Sciatic nerve (tissue), 2 donors: ENCODE measurements at places on chromosomes 3 and 15. TPM values are rescaled to one million over a fixed set of nuclear protein-coding genes. Genes with fewer than 3 reads are reported as not detected.

- DNase-seq: no peak
These were observed 32.6 kb downstream of the APBA2 start for GRCh38 chr15:28918141-28918983.

DNA sequence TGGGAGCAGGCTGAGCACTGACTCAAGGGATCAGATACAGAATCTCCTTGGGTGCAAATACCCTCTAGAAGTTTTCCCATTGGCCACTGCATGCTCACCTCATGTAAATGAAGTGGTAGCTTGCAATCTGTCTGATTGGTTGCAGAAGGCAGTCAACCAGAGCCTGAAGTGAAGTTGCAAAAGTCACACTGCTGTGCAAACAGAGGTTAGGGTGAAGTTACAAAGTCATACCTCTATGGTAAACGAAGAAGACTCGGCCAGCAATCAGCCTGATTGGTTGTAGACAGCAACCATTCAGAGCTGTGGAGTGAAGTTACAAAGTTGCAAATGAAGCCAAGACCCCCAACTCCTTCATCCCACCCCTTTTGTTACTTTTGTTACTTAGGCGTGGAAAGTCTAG lies 27.1 kb downstream of the STARD9 start:
- DNase-seq: no peak

- DNase-seq: no peak
These were observed 203.3 kb downstream of the TP63 start for GRCh38 chr3:189834462-189834861.

GRCh38 chr3:184968115-184968514 lies 156.1 kb downstream of the VPS8 start:
- DNase-seq: no peak

GRCh38 chr3:14243782-14244181 lies 65.2 kb downstream of the LSM3 start:
- DNase-seq: no peak

- no peak for DNase-seq
These were observed 8.7 kb downstream of the KLHDC8B start for GRCh38 chr3:49180116-49180515.

GRCh38 chr3:195139876-195140240 lies 131.1 kb downstream of the XXYLT1 start:
- DNase-seq: no peak

GRCh38 chr3:105367063-105367405 lies 325 bp downstream of the ALCAM start:
- DNase-seq: peak; percentile 65

- no peak for DNase-seq
These were observed 17.1 kb downstream of the ZFAND6 start for GRCh38 chr15:80076321-80077318.

DNA sequence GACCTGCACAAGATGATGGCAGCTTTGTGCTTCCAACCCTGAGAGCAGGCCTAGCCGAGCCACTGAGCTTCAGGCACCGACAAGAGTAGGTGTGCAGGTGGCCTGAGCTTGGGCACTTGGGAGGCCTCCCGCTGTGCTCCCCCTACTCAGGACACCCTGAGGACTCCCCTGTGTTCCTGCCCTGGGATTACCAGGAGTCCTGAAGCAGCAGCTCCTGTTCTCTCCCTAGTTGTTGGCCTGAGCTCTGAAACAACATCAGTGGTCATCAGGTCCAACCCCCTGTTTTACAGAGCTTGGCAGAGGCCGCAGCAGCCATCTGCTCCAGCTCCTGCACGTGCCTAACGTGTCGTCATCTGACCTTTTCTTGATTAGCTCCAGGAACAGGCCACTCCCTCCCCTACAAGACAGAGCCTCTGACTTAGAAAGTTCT lies 8.0 kb upstream of the MESP2 start:
- DNase-seq: peak; percentile 77

DNA sequence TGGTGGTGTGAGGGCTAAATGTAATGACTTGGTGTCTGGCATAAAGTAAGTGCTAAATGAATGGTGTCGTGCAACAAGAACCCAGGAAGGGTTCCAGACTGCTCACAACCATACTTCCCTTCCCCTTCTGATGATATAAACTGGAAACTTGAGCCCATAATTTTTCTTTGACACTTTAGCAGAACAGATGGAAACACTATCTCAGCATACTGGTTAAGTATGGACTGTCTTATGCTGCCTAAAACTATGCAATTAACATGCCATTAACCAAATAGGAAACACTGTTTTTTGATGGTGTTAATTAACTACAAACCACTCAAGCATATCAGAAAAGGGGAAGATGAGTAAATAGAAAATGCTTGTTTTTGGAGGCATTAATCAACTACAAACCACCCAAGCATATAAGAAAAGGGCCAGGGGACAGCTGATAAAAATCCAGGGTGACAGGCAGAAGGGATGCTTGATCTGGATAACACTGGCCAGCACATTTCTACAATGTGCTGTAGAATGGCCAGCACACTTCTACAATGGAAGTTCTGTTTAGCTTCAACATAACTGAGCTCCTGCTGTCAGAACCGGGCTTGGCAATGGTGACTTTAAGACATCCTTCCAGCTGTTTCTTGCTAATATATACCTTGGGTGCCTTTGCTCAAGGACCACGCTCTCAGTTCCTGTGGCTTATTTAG lies 85.5 kb upstream of the FAM3D start:
- DNase-seq: no peak

GRCh38 chr15:94395640-94396039 lies 164.3 kb downstream of the MCTP2 start:
- no peak for DNase-seq

DNA sequence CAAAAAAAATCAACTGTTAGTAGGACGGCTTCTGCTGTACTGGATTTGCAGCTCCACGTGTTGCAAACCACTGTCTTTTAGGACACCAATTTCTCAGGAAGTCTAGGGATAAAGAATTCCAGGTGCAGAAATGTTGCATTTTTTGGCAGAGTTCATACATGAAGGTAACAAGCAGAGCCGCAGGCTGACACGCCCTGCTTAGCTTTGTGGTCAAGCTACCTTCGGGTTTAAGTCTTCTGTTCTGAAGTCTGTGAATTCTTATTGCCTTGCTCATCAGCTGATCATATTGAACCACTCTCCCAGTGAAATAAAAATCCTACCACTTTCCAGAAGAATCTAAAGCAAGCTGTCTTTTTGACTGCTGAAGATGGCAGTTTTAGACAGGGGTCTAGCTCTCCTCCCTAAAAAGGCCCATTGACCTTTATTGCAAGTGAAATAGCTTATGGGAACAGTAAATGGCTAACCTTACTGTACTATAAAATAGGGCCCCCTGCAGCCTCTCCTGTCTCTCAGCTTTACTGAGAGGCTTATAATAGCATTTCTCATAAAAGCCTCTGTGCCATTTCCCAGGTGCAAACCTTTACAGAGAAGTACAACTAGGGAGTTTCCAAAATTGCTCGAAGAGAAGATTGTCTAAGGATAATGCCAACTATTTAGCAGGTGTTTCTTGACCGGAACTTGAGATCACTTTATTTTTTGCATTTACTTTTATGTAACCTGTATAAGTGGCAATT lies 262.2 kb upstream of the IL12A start:
- no peak for DNase-seq

DNA sequence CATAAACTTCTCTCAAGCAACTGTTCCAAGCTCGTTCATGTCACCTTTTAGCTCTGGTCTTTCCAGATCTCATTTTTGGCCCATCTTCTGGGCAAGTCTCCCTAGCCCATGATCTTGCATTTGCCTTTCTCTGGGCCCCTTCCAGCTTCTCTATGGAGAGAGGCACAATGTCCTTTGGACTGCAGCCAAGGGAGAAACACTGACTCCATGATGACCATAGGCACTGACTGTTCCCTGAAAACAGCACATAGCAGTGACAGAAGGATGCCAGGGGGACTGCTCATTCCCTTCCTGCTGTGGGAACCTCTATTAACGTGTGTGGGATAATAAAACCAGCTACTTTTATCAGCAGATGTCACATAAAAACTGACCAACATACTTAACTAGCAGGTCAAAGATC lies 60.3 kb downstream of the STRIT1 start:
- DNase-seq: no peak

GRCh38 chr3:46303240-46303639 lies 50.7 kb upstream of the CCR2 start:
- no peak for DNase-seq

DNA sequence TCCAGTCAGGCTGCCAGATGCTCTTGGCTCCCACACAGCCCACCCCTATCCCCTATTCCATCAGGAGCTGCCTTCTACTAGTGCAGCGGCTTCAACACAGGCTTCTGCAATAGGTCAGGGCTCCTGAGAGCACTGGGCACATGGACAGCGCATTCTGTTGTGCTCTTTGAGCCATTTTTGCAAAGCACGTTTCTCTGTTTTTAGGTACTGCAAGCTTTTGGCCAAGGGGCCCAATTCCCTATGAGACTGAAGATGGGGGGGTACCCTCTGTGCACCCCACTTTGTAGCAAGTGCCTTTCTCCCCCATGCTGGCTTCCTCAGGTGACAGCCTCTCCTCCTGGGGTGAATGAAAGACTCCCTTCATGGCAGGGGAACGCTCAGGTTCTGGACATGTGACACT lies 31.2 kb downstream of the CHDH start:
- DNase-seq: no peak

GRCh38 chr3:44400771-44401170 lies 62.2 kb downstream of the TCAIM start:
- no peak for DNase-seq

DNA sequence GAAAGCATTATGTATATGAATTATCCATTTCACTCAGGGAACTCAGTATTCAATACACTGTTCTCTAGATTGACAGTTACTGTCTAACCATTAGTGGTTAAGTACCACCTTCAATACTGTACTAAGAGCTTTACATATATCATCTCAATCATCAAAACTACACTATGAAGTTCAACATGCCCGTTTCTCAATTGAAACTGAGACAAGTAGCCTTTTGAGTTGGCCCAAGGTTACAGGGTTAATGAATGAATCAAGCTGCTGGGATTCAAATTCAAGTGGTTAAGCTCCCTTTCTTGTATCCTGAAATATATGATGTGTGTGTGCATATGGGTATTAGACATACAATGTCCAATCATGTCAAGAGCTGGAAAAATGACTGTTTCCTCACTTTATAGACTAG lies 5.8 kb downstream of the TASOR start:
- DNase-seq: no peak

DNA sequence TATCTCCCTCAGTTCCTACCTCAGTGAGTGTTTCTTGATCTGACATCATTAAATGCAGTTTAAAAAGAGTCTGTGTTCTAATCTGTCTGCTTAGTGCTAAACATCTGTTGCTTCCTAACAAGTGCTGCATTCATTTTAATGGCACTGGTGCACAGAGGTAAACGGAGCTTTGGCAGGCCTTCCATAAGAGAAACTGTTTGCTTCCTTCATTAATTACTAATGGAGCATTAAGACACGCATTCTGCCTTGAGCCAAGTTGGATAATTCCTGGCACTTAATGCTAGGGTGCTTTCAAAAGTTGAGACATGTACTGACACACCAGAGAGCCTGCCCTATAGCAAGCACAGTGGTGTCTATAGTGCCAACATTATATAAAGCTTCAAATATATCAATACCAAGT lies 34.7 kb downstream of the SCG5 start:
- DNase-seq: no peak

DNA sequence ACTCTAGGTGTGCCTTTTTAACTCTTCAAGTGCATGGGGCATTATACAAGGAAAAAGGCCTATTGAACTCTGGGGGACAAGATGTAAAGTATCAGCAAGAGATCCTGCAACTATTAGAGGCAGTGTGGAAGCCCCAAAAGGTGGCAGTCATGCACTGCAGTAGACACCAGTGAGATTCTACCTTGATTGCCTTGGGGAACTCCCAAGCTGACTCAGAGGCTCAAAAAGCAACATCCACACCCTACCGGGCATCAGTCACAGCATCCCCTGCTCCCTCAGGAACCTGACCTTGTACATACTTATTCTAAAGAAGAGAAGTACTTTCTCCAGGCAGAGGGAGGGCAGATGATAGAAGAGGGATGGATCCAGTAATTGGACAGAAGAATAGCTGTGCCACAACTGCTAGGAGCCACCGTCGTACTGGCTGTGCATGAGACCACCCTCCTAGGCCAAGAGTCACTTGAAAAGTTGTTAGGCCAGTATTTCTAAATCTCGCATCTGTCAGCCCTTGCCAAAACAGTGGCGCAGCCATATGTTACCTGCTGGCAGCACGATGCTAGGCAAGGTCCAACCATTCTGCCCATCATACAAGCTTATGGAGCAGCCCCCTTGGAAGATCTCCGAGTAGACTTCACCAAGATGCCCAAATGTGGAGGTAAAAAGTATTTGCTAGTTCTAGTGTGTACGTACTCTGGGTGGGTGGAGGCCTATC lies 523.1 kb upstream of the FRG2C start:
- DNase-seq: no peak

DNA sequence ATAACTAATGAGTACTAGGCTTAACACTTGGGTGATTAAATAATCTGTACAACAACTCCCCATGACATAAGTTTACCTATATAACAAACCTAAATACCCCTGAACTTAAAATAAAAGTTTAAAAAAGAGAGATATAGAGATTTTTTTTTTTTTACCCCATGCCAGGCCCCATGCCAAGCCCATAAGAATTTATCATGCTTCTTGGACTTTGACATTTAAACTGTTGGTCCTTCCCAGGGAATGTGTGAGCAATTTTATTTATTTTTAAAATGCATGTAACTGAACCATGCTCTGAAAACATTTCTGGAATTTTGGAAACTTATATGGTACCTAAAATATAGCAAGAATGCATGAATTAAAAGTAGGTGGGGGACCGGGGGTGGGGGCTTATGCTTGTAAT lies 26.3 kb downstream of the KLHL6 start:
- no peak for DNase-seq

- DNase-seq: no peak
These were observed 276.6 kb upstream of the THBS1 start for GRCh38 chr15:39304201-39304841.

- no peak for DNase-seq
These were observed 36.1 kb downstream of the LSM3 start for GRCh38 chr3:14214764-14215163.

- no peak for DNase-seq
These were observed 11.0 kb upstream of the GABPB1 start for GRCh38 chr15:50365971-50366370.

FBXW12 gene
- 0.27 TPM for total RNA-seq

SENP7 gene
- 38.2 TPM for total RNA-seq

PIGBOS1 gene
- total RNA-seq: 11.8 TPM

ZSCAN29 gene
- 24.5 TPM for total RNA-seq

PARP9 gene
- 33.9 TPM for total RNA-seq

ELL3 gene
- 5.6 TPM for total RNA-seq

TUSC7 gene
- total RNA-seq: not detected

PRR20G gene
- total RNA-seq: not detected

TRA2B gene
- total RNA-seq: 104 TPM

RARRES1 gene
- 264 TPM for total RNA-seq

DAZL gene
- total RNA-seq: not detected

HRG gene
- not detected for total RNA-seq
